ENCODE measurements at places on chromosomes 12 and 14. TPM values are rescaled to one million over a fixed set of nuclear protein-coding genes. Genes with fewer than 3 reads are reported as not detected.

Gene PLCZ1
- total RNA-seq = not detected

Gene LTB4R2
- 5.3 TPM for total RNA-seq

Gene OAS2
- 7.0 TPM for total RNA-seq

Gene SBNO1
- total RNA-seq = 33.4 TPM

Gene PTCSC3
- not detected for total RNA-seq

Gene CTSG
- total RNA-seq = not detected

Gene LRTM2
- not detected for total RNA-seq

Gene MAP1LC3B2
- total RNA-seq = not detected

Gene RAB2B
- 12.1 TPM for total RNA-seq

Gene PRR4
- total RNA-seq = 2.2 TPM

Gene AP1G2
- total RNA-seq = 11.7 TPM

Gene VEZT
- 50.3 TPM for total RNA-seq

Gene CGRRF1
- 10.2 TPM for total RNA-seq

Gene GLI1
- total RNA-seq = 0.78 TPM

Gene SLC2A14
- under 0.01 TPM for total RNA-seq

Gene NRL
- total RNA-seq = 0.78 TPM

Gene NDRG2
- total RNA-seq = 1.1 TPM

Data from subcutaneous preadipocyte (primary cell).